ENCODE measurements at places on chromosomes 2 and 18. TPM values are rescaled to one million over a fixed set of nuclear protein-coding genes. Genes with fewer than 3 reads are reported as not detected.

Gene B3GNT7
- total RNA-seq, result under 0.01 TPM

Gene KLHL14
- 0.16 TPM for total RNA-seq

Gene TMEM37
- 0.49 TPM for total RNA-seq

Gene OSBPL6
- total RNA-seq, result 0.65 TPM

Gene SERPINB13
- not detected for total RNA-seq

Gene PIEZO2
- total RNA-seq, result 270 TPM
